ENCODE measurements at places on chromosomes 16 and 17. TPM values are rescaled to one million over a fixed set of nuclear protein-coding genes. Genes with fewer than 3 reads are reported as not detected.

DNA sequence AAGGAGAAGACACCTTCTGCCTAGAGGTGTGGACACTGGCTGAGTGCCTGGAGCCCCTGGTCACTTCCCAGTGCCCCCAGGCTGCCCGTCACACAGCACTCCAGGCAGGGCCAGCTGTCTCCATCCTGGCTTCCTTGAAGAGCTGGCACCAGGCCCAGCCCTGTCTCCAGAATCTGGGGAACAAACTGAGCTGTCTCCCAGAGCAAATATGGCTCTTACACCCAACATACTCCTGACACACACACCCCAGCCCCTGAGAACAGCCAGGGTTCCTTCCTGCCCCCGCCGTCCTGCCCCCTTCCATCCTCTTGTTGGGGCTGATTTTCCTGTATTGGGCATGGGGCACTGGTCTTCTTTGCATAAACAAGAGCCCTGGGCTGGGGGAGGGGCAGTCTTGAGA lies 9.1 kb downstream of the NHERF1 start:
- no peak for DNase-seq
- peak overlapping the region; percentile 41 for H3K4me3 ChIP-seq
- H3K27me3 ChIP-seq = no peaks in the 10 kb centered on the region
- peaks cover 83% of the 10 kb centered on the region for H3K4me1 ChIP-seq
- peaks cover 27% of the 10 kb centered on the region for H3K36me3 ChIP-seq

DNA sequence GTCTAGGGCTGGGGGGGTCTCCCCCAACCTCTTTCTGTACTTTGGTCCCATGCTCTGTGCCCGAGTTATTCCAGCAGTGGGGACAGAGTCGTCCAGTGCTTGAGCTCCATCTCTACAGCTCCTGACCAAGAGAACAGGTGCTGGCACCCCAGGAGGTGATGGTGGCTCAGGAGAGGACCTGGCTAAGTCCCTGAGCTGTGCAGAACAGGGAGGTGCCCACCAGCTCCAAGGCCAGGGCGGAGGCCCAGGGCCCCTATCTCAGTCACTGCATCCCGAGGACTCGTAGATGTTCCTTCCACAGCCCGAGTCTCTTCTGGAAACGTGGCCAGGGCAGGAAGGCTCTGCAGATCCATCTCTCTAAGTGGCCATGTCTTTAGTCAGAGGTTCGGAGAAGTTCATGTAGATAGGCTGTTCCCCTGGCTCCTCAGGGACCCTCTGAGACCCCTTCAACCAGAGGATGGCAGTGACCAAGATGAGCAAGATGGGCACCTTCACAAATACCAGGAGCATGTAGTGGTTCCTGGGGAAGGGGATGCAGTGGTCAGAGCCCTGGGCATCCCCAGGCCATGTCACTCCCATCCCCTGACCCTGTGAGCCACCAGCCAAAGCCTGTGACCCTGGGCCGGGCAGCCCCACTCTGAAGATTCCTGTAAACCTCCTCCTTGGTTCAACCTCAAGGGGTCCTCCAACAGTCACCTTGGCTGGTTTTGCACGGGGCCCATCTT lies 8.7 kb downstream of the CD300LB start:
- no peak overlapping the region for H3K4me3 ChIP-seq
- peaks cover 17% of the 10 kb centered on the region for H3K27me3 ChIP-seq
- peaks cover 9% of the 10 kb centered on the region for H3K4me1 ChIP-seq
- DNase-seq = no peak

DNA sequence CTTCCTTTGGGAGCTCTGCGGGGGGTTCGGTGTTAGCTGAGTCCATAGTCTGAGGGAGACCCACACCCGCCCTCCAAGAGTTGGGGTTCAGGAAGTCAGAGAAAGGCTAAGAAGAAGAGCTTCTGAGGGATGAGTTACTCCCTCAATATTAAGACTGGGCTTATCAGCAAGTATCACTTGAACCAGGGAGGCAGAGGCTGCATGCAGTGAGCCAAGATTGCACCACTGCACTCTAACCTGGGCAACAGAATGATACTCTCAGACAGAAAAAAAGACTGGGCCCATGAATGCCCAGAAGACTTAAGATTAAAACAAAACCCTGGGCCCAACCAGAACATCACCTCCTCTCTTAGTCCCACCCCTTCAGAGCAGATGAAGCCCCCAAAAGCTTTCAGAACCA lies 6.0 kb downstream of the NKIRAS2 start:
- peaks cover 11% of the 10 kb centered on the region for H3K36me3 ChIP-seq
- peak overlapping the region; percentile 10 for H3K27ac ChIP-seq
- no peak overlapping the region for H3K4me3 ChIP-seq
- no peak for DNase-seq

GRCh38 chr16:28823291-28823872 lies 583 bp downstream of the ATXN2L start:
- peak overlapping the region; percentile 94 for H3K4me3 ChIP-seq
- peaks cover 47% of the 10 kb centered on the region for H3K36me3 ChIP-seq
- H3K27me3 ChIP-seq = no peaks in the 10 kb centered on the region
- peak overlapping the region; percentile 98 for H3K27ac ChIP-seq
- peaks cover 43% of the 10 kb centered on the region for H3K4me1 ChIP-seq

- H3K27ac ChIP-seq = peak overlapping the region; percentile 31
- no peak overlapping the region for H3K4me3 ChIP-seq
- peaks cover 7% of the 10 kb centered on the region for H3K4me1 ChIP-seq
These were observed 4.3 kb upstream of the APRT start for GRCh38 chr16:88815901-88816589.

DNA sequence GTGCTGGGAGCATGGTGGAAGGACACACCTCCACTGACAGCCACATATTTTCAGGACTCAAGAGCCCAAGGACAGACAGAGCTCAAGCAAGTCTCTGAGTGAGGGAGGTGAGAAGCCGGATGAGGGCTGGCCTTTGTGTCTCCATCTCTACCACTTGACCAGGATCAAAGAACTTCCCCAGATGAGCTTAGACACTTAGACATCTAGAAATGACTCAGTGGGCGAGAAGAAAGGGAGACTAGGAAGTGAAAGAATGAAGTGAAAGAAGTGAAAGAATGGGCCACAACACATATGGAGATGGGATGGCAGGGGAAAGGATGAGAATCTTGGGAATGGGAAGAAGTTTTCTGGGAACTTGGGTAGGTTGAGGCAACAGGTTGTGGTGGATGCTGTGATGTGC lies 274.9 kb upstream of the CCL2 start:
- H3K27me3 ChIP-seq = peaks cover 4% of the 10 kb centered on the region
- no peak overlapping the region for H3K27ac ChIP-seq
- H3K4me1 ChIP-seq = no peaks in the 10 kb centered on the region
- H3K4me3 ChIP-seq = no peak overlapping the region

- no peaks in the 10 kb centered on the region for H3K27me3 ChIP-seq
- H3K4me3 ChIP-seq = no peak overlapping the region
- H3K36me3 ChIP-seq = no peaks in the 10 kb centered on the region
These were observed 790.8 kb upstream of the SOX9 start for GRCh38 chr17:71330099-71330375.

DNA sequence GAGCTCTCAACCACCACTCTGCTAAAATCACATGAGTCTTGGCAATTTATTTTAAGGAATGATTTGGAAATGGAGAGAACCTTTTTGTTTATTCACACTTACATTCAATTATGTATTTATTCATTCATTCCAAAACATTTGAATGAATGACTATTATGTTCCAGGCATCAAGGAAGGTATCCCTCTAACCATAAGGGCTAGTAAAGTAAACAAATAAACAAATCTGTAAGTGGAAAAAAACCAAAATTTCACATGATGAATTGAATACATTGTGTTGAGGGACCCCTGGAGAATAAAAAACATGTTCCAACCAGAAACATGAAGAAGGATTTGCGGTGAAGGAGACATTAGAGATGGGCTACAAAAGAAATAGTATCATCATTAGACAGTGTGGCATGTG lies 677.8 kb downstream of the TOX3 start:
- H3K4me3 ChIP-seq = no peak overlapping the region
- no peaks in the 10 kb centered on the region for H3K27me3 ChIP-seq
- DNase-seq = no peak
- H3K36me3 ChIP-seq = no peaks in the 10 kb centered on the region

DNA sequence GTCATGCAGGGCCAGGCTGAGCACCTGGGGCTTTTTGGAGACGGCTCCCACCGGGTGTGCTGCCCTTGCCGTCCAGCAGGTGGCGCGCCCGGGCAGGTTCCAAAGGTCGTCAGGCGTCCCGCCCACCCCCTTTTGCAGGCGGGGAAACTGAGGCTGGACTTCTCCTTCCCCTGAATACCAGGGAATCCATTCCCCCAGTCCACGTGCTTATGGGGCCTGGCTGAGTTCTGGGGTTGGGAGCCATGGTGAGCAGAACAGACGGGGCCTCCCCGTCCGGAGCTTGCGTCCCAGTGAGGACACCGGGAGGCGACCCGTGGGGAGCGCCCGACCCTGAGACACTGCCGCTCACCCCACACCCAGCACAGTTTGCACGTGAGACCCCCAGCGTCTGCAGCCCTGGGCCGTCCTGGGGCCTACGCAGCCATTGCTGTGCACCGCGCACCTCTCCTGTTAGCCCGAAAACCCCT lies 51.8 kb upstream of the JPH3 start:
- peaks cover 3% of the 10 kb centered on the region for H3K27me3 ChIP-seq
- peak; percentile 59 for DNase-seq
- H3K27ac ChIP-seq = no peak overlapping the region
- no peak overlapping the region for H3K4me3 ChIP-seq

DNA sequence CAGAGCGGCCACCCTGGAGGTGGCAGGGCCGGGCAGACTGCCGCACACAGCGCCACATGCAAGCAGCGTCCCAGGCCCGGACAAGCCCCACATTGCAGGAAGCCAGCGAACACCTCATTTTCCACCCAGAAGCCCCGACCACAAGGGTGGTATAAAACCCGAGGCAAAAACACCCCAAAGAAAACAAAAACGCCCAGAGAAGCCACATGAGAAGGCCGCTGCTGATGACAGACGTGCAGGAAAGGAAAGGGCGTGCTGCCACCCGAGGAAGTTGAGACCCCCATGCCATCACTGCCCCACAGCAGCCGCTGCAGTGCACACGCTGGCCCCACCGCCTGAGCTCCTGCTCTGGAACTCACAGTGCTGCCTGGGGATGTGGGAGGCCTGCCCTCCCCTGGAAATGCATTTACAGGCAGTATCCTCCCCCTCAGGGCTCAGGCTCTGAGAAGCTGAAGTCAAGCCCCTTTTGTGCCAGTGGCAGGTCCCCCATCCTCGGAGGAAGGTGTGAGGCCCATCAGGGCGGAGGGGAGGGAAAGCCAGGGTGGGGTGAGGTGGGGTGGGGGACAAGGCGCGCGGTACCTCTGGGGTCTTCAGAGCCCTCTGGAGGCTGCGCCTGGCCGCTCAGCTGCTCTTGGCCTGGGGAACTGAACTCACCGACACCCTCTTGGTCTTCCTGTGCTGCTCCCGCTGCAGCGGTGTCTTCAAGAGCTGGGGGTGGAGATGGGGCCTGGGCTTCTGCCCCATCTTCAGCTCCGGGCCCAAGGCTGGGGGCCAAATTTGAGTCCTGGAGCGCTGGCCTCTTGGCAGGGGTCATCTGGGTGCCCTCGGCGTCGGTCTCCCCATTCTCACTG lies 62.0 kb downstream of the IL21R start:
- H3K27ac ChIP-seq = peak overlapping the region; percentile 86
- peaks cover 48% of the 10 kb centered on the region for H3K36me3 ChIP-seq
- DNase-seq = peak; percentile 68
- peaks cover 33% of the 10 kb centered on the region for H3K4me1 ChIP-seq
- H3K27me3 ChIP-seq = no peaks in the 10 kb centered on the region
- peak overlapping the region; percentile 5 for H3K4me3 ChIP-seq

DNA sequence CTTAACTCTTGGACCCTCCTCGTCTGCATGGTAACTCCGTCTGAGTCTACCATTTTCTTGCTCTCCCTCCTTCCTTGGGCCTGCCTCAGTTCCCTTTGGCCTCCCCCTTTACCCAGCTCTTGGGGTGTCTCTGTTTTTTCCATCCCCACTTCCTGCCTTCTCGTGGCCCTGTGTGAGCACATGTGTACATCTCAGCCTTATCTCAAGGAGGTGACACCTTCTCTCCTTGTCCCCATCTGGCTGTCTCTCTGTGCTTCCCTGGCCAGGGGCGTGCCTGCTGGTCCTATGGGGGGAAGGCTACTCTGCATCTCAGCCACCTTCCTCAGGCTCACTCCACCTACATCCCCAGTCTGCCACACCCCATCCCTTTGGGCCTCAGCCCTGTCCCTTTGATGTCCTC lies 6.6 kb downstream of the CTF1 start:
- H3K27me3 ChIP-seq = no peaks in the 10 kb centered on the region
- peaks cover 55% of the 10 kb centered on the region for H3K4me1 ChIP-seq
- H3K4me3 ChIP-seq = peak overlapping the region; percentile 93
- DNase-seq = peak; percentile 23

- no peak overlapping the region for H3K27ac ChIP-seq
- H3K4me3 ChIP-seq = no peak overlapping the region
- no peak for DNase-seq
- H3K36me3 ChIP-seq = no peaks in the 10 kb centered on the region
These were observed 106.2 kb downstream of the KCNJ12 start for GRCh38 chr17:21482189-21482865.

DNA sequence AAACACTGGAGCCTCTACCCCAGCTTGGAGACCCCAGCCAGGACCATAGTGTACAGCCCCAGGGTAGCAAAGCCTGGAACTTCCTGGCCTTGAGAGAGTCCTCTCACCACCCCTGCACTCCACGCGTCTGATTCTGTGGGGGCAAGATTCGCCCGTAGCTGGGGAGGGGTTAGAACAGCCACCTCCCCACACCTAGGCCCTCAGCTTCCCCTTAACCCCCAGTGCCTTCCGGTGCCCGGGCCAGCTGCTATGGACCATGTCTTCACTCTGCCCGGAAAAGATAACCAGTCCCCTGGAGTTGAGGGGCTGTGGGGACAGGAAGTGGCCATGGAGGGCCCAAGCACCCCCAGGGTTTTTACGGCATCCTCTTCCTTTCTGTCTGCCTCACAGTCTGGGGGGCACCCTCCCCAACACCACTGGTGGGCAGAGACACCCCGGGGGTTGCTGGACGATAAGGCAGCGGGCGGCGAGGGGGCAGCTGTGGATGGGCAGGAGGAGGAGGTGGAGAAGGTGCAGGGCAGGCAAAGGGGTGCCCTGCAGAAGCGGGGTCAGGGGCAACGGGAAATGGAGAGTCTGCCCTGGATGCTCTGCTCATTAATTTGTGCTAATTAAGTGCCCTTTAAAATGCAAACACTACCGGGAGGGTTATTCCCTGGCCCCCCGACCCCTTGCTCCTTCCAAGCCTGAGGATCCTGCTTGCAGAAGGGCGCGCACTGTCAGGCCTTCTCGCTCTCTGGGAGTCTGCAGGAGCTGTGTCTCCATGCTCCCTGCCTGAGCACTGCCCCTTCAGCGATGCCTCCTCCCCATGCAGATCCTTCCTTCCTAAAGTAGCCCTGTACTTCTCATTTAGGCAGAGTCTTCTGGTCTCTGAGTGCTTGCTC lies 2.4 kb downstream of the PRSS27 start:
- H3K4me1 ChIP-seq = peaks cover 14% of the 10 kb centered on the region
- H3K27ac ChIP-seq = no peak overlapping the region
- H3K4me3 ChIP-seq = no peak overlapping the region
- H3K27me3 ChIP-seq = no peaks in the 10 kb centered on the region

Gene CAPNS2
- total RNA-seq = not detected

Gene IGF2BP1
- total RNA-seq = not detected

Gene SCGB1C2
- total RNA-seq = not detected

Gene ADAM11
- 0.25 TPM for total RNA-seq

Gene RNF157
- total RNA-seq = 121 TPM

Gene SUZ12
- total RNA-seq = 58.2 TPM

Gene CDRT15L2
- total RNA-seq = not detected

Gene RND2
- total RNA-seq = not detected

Gene POLDIP2
- 61.6 TPM for total RNA-seq

Gene XAF1
- total RNA-seq = 446 TPM

Gene HOXB5
- total RNA-seq = not detected

Gene CD300A
- total RNA-seq = 6.8 TPM

Gene KRT33B
- total RNA-seq = not detected

All from activated CD4-positive, alpha-beta T cell treated with anti-CD3 and anti-CD28 coated beads, Interleukin-2, amount 10 ng/mL, durations not matched to agents 7 days and 5 days (primary cell).